NCI-H146 (cell line): ENCODE measurements at places on chromosomes 12 and 14.
A peak's percentile ranks its signal among the peaks of the same experiment; 100 is the strongest.

DNA sequence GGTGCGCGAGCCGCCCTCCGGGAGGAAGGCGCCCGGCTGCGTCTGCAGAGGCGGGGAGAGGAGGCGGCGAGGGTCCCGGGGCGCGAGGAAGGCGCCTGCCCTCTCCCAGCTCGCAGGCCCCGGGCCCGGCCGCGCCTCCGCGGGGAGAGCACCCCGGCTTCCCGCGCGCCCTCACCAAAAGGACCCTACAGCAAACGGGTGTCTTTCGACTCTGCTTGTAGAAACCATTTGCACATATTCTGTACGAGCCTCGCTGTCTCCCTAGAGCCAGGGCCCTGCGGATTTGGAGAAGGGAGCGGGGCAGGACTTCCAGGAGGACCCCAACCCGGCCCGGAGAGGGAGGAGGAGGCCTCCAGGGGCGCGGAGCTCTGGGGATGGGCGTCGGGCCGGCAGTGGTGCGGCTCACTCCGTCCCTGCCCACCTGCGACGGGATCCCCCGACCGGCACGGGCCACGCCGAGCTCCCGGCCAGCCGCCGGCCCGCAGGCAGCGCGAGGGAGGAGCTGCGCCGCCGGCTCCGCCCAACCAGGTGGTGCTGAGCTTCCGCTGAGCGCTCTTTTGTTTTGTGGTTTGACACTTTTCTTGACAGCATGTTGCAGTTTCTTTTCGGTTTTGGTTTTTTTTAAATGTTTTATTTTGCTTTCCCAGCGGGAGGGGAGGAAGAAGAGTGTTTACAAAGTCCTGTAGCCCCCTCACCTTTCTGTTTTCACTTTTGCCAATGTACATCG, 103.3 kb upstream of the FKBP4 start:
- no peak for DNase-seq

GRCh38 chr12:100435957-100436356, 37.7 kb upstream of the NR1H4 start:
- DNase-seq: no peak

- no peak for DNase-seq
These were observed 19.7 kb upstream of the RD3L start for GRCh38 chr14:103961928-103962578.

GRCh38 chr12:76250256-76250655, 98.0 kb downstream of the BBS10 start:
- no peak for DNase-seq

- DNase-seq: no peak
These were observed 24.3 kb upstream of the PARP11 start for GRCh38 chr12:3897371-3897971.

DNA sequence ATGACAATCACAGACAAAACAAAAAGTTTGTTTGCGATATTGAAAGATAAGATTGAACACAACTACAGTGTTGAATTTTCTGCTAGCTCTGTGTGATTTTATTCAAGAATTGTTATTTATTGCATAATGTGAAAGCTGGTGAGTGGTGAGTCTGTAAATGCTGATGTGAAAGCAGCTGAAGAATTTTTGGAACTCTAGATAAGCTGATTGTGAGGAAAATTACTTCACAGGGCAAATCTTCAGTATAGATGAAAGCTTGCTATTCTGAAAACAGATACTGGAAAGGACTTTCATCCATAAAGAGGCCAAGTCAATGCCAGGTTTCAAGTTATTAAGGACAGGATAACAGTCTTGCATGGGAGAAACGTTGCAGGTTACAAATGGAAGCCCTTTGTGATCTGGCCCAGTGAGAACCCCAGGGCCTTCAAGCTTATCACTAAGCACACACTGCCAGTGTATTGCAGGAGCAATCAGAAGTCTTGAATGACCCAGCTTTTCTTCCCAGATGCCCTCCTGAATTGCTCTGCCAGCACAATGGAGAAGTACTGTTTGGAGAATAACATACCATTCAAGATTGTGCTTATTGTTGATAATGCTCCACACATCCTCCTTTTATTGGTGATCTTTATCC, 153.7 kb downstream of the PCNX1 start:
- no peak for DNase-seq

- peak; percentile 26 for DNase-seq
These were observed 19.1 kb upstream of the FOS start for GRCh38 chr14:75259510-75259855.

GRCh38 chr12:123936956-123937706, 35.5 kb downstream of the CCDC92 start:
- no peak for DNase-seq

GRCh38 chr14:22329371-22329770, 259.7 kb downstream of the DAD1 start:
- no peak for DNase-seq

GRCh38 chr14:90375934-90376333, 20.9 kb upstream of the CALM1 start:
- peak; percentile 63 for DNase-seq

DNA sequence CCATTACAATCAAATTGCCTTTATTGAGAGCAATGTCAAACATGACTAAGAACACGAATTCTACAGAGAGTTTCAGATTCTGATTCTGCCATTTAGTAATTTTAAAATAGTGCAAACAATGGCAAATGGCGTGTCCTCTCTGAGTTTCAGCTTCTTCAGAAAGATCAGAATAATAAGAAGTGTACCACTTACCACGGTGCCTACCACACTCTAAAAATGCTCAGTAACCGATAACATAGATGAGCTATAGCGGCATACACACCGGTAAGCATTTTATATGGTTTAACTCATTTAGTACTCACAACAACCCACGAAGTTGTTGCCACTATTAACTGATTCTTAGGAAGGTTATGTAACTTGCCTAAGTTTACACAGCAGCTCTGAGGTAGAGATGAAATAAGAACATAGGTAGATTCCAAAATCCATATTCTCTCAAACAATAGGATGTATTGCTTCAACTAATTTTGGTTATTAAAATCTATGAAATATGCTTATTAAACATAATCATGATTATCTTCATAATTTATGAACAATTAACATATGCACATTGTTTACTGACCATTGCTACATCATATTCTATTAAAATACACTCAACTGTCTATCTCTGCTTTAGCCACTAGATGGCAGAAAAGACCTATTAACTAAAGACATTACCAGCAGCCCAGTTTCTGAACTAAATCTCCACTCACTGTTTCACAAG, 38.3 kb downstream of the SLC6A15 start:
- peak; percentile 57 for DNase-seq

- no peak for DNase-seq
These were observed 144.9 kb downstream of the SRGAP1 start for GRCh38 chr12:63989301-63989845.

DNA sequence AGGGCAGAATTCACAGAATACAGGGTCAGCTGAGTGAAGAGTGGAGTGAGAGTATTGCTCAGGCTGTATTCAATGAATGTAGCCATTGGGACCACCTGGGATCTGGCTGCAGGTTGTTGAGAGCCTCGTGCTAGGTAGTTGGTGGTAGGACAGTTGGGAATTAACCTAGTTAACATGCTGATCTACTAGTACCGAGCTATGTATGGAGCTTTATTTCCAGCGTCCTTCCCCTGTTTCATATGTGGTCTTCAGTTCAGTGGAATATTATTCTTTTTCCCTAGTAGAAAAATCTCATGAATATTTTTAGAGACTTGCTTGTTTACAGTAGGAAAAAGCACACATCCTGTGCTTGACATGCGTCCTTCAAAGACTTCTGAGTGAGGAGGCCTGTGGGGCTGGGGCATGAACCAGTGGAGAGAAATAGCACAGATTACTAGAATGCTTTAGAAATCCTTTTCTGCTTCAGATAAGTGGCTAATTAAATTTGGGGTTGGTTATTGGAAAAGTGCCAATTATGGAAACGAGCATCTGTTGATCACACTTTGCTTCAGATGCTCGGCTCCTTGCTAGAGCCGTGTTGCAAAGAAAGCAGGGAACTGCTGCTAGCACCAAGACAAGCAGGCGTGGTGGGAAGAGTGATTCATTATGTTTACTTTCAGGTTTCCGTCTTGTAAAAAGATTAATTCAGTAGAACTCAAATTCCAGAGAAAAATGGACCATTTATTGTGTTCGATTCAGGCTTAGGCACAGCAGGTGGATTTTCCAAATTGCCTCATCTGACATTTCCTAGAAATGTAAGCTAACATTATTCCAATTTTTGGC, 53.6 kb downstream of the ARF6 start:
- peak; percentile 60 for DNase-seq

- no peak for DNase-seq
These were observed 113.4 kb upstream of the PELI2 start for GRCh38 chr14:56004786-56005185.

DNA sequence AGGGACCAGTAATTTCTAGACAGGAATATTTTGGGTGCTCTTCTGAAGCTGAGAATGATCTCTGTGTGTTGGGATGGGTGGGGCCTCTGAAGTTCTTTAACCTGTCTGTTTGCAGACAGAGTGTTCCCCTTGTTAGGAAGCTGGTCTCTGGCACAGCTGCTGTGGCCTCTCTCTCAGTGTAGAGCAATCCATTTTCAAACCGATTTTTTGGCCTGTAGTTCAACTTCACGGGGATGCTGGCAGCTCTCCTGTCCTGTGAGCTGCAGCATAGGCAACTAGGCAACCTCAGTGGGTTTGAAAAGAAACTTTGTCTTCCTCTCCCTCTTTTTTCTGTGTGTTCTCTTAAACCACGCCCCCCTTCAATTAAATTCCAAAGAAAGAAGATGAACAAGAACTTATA, 69.1 kb downstream of the SMOC1 start:
- no peak for DNase-seq
